Activated T-helper 1 cell treated with Interleukin-2 at 50 U/mL for 16 hours (primary cell): ENCODE measurements at places on chromosomes 12 and 14.

DNA sequence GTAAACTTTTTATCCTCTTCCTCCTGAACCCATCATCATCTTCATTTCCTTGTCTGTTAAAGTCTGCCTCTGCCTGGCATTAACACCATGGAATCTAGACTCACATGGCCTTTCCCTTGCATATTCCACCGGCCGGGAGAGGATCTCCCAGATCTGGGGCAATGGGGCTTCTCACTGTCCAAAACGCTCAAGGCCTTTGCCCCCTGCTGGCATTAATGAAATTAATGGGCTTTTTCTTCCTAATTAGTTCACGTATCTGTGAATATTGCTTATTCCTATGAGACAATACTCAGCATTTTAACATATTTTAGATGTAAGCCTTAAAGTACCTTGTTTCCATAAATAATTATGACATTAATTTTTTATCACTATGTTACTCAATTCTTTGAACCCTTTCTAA lies 42.9 kb upstream of the CAPRIN2 start:
- no peak for DNase-seq

DNA sequence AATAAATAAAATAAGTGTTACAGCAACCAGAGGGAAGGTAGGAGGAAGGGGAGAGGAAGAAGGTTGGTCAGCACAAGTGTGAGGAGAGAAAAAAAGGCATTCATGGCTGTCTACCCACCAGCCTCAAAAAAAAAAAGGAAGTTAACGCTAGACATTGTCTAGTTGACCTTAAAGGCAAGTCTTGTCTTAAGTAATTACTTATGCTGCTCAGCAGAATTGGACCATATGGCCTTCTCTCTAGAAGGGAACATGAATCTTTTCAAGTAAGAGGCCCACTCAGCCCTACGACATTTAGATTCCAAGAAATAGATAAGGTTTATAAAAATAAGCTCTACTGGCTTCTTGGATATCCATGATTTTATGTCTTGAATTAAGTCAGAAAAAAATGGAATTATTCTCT lies 172.7 kb downstream of the ETNK1 start:
- DNase-seq: no peak

DNA sequence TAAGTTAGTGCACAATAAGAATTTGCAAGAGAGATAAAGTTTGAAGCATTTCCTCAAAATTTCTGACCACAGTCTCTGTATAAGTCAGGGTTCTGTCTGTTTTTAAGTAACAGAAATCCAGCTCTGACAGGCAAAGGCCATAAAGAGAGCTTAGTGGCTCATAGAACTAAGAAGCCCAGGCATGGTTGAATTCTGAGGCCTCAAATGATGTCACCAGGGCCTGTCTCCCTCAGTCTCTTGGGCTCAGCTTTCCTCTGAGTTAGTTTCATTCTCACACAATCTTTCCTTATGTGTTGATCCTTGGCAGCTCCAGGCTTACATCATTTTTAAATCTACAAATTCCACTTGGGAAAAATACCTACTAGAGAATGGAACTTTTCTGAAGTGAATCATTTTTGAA lies 173.4 kb upstream of the ATP2B1 start:
- DNase-seq: no peak

DNA sequence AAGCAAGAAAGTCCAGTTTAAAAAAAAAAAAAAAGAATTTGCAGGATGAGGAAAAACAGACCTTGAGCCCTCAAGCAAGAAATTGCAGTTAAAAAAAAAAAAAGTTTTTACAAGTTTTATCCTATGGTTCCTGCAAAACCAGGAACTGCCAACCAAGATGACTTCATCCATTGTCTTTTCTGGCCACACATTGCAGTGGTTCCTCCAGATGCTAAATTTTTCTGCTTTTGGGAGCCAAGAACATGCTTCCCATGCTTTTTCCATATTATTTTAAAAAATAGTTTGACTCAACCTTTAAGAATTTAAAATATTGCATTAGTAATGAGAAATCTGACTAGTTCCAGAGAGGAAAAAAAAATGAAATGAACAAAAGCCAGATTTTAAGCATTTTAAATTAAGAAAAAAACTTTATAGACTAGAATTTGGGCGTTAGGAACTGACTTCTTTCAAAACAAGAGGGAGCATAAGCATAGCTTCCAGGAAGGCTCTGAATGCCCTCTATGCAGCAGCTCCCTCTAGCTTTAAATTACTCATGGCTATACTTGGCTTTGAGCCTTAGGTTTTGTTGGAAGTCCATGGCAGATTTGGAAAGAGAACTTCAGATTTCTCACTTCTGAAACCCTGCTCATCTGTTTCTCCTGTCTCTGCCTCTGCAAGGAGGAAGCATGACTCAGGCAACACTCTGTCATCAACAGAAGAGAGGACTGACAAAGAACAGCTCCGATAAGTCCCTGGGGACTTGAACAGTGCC lies 124.5 kb downstream of the GPR65 start:
- no peak for DNase-seq

GRCh38 chr12:47382305-47382704 lies 302.5 kb upstream of the AMIGO2 start:
- DNase-seq: no peak

- DNase-seq: no peak
These were observed 85.3 kb downstream of the RFLNA start for GRCh38 chr12:124379938-124380754.

DNA sequence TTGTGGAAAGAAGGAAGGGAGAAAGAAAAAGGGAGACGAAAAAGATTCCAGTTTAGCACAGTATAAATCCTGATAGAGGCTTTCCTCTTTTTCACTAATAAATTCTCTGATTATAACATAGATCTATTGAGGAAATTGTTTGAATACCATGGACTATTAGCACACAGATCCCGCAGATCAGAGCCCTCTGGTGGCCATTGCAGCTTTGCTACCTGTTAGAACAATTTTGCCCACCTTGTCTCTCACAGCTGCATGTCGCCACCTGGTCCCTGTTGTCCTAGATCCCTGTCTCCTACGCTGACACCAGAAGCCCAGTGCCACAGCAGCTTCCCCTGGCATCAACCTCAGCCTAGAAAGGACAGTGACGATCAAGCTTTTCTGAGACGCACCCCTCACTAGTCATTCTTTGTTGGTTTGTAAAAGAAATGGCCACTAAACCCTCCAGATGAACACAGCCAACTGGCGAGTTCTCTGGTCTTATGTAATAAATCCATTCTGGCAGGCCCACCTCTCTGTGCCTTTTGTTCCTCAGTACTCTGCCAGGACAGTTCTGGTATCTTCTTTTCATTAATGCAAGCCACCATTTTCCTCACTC lies 9.9 kb downstream of the GPHB5 start:
- no peak for DNase-seq

DNA sequence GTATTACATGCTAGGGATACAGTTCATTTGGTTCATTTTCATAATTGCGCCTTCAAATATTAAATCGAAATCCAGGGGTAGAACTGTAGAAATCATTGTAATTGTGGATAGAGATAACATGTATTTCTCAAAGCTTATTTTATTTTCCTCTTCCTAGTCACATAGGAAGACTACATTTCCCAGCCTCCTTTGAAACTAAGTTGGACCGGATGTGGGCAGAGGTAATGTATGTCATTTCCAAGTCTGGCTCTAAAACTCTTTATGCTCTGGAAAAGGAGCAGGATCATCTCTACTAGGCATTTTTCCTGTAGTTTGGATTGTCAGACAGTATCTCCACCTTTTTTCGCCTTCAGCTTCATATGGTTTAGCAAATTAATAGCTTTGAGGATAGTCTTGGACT lies 70.1 kb upstream of the CRY1 start:
- DNase-seq: no peak

- no peak for DNase-seq
These were observed 6.0 kb downstream of the SPTB start for GRCh38 chr14:64873506-64874219.

DNA sequence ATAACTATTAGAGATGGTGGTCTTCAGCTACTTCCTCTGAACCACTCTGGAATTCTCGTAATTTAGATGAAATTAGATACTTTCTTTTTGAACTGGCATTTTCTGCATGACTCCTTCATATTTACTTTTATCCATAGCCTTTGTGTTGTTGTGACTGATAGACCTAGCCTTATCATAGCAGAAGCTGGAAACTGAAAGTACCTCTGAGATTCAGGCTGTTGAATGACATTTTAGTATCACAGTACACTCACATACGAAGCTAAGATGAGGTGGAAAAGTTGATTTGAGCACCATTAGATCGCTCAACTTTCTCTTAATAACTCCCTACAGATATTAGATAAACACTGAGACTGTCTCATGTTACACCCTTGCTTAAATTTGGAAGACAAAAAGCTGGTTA lies 525.1 kb upstream of the FBXO33 start:
- DNase-seq: no peak

GRCh38 chr12:131542351-131542750 lies 168.5 kb upstream of the SFSWAP start:
- no peak for DNase-seq
